ENCODE measurements at places on chromosomes 6 and 20.

DNA sequence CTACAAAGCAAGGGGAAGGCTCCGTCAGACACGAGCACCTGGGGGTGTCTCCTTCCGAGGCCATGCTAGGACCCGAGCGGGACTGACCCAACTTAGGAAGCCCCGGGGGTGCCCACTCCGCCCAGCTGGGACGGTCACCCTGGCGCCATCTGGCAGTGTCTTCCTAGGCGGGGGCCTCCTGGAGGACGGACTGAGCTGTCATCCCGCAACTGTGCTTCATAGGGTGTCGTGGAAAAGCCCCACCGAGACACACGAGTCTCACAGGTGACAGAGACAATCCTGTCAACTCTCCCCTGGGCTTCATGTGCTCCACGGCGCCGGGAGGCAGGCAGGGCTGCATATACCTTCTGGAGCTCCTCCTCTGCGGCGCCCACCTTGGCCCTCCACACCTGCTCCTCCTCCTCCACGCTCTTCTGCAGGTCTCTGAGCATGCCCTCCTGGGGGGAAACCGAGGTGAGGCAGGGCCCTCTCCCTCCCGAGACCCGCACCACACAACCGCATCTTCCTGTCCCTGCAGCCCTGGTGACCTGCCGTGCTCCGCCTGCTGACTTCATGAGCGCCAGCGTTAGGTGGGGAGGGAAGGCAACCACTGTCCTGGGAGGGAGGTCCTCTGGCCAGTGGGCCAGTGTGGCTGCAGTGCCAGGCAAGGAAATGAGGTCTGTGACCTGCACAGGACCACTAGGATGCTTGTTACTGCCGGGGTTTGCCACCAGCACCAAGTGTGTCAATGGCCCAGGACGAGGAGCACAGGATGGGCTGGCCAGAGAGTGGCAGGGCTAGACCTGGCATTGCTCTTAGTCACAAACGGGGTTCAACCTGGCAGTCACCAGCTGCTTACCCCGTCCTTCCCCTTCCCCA, 50.7 kb downstream of the DSTN start:
- no peak for DNase-seq

DNA sequence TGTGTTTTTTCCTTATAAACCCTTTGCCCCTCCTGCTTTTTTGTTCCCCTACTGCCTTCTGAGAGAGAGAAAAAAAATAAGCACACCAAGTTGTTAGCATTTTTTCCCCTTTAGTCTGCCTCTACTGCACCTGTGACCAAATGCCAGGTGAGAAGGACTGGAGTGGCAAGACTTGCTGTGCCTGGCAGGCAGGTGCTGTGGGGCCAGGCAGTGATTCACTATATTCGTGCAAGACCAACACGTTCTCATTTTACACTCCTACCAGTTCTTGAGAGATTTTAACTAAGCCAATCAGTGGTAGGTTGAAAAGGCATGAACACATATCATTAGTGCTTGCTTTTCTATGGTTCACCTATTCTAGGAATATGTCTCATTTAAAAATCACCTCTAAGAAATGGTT, 109.7 kb downstream of the FIG4 start:
- DNase-seq, result no peak

DNA sequence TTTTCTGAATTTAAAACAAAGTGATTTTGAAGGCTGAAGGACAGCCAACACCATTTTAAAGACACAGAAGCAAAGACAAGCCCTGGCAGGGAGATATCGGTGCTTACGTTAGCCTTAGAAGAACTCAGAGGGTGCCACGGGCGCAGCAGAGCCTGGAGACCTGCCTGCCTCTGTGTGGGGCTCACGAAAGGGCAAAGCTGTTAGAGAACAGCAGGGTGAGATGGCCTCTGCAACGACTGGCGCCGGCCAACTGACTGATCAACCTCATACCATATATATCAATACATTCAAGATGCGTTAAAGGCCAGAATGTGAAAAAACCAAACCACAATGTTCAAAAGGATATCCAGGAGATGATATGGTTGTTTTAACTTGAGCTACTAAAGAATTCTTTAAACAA, 151.0 kb upstream of the RPS6KA2 start:
- DNase-seq, result no peak

- DNase-seq, result no peak
These were observed 1.8 kb upstream of the JARID2 start for GRCh38 chr6:15243910-15244619.

- DNase-seq, result peak; percentile 80
These were observed 63.2 kb downstream of the NOL4L start for GRCh38 chr20:32521780-32522525.

- no peak for DNase-seq
These were observed 100.5 kb downstream of the KIF13A start for GRCh38 chr6:17886891-17887290.

- DNase-seq, result no peak
These were observed 80.1 kb upstream of the SLC22A16 start for GRCh38 chr6:110556317-110557110.

DNA sequence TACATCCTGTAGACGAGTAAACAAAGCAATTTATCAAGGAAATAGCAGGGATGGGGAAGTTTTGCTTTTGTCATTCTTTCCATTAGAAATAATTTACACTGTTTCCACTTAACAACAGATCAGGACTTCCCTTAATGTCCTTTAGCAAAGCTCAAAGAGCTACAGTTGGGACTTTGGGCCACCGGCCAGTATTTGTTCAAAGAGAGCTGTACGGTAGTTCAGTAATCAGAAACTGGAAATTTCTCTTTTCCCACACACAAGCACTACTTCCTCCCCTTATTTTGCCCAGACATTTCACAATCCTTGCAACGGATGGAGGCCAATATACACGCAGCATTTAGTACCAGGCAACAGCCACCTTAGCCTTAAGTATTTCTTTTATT, 12.1 kb upstream of the HINT3 start:
- no peak for DNase-seq

DNA sequence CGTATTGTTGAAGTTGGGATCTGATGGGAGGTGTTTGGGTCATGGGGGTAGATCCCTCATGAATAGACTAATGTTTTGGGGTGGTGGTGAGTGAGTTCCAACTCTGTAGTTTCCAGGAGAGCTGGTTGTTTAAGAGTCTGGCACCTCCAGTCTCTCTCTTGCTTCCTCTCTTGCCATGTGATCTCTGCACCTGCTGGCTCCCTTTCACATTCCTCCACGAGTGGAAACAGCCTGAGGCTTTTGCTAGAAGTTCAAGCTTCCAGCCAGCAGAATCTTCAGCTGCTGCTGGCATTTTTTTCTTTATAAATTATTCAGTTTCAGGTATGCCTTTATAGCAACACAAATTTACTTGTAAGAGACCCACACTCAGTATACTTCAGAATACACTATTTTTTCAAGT, 1021.6 kb downstream of the EYS start:
- DNase-seq, result no peak

DNA sequence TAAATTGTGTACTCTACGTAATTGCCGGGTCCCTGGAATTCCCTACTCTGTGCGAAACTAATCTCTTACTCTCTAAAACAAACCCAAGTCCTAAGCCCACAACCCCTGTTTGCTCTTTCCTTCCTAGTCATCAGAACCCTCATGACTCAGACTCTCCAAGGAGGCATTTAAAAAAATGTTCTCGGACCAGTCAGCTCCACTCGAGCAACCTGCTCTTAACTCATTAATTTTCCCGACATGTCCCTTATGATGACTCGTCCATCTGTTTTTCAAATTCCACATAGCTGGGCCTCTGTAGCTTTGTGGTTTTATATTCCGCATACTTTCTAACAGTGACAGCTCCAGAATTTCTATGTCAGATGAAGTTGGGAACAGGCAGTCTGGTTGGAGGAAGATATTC, 2.6 kb upstream of the MUC22 start:
- DNase-seq, result no peak

GRCh38 chr6:147141711-147142308, 62.4 kb upstream of the STXBP5 start:
- DNase-seq, result no peak

- no peak for DNase-seq
These were observed 49.9 kb upstream of the COL21A1 start for GRCh38 chr6:56297022-56297989.

GRCh38 chr6:157462956-157463742, 82.2 kb downstream of the ZDHHC14 start:
- DNase-seq, result no peak

DNA sequence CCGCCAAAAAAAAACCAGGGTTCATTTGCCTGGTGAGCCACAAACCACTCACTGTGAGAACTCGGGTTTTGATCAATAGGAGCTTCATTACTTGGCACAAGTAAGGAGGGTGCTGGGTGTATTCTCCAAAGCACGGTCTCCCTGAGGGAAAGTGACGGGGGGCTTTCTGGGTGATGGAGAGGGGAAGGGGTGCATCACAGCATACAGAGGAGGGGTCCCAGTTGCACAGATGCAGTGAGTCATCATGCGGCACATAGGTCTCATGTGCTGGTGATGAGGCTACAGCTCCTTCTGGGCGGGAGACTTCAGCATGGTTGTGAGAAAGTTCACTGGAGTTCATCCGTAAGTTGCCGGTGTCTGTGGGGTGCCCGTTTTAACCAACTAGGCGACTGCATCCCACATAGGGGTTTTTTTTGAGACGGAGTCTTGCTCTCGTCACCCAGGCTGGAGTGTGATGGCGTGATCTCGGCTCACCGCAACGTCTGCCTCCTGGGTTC, 36.2 kb downstream of the SUN5 start:
- peak; percentile 73 for DNase-seq

DNA sequence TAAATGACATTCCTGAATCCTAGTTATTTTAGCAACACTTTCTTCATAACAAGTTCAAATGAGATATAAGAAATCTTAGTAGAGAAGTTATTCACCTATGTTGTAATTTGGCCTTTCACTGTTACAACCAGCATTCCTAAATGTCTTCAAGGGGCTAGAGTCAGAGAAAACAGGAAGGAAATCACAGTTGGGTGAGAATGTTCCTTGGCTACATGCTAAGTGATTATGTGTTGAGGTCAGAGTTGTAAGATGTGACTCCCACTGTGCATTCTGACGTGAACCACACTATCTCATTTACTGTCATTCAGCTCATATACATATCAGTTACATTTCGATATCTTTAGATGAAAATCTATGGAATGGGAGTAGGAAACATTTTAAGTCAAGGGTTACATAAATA, 51.0 kb upstream of the MLIP start:
- no peak for DNase-seq
